ENCODE measurements at places on chromosomes 7 and 10.

- DNase-seq, result no peak
These were observed 44.5 kb upstream of the TRIM8 start for GRCh38 chr10:102599565-102600327.

DNA sequence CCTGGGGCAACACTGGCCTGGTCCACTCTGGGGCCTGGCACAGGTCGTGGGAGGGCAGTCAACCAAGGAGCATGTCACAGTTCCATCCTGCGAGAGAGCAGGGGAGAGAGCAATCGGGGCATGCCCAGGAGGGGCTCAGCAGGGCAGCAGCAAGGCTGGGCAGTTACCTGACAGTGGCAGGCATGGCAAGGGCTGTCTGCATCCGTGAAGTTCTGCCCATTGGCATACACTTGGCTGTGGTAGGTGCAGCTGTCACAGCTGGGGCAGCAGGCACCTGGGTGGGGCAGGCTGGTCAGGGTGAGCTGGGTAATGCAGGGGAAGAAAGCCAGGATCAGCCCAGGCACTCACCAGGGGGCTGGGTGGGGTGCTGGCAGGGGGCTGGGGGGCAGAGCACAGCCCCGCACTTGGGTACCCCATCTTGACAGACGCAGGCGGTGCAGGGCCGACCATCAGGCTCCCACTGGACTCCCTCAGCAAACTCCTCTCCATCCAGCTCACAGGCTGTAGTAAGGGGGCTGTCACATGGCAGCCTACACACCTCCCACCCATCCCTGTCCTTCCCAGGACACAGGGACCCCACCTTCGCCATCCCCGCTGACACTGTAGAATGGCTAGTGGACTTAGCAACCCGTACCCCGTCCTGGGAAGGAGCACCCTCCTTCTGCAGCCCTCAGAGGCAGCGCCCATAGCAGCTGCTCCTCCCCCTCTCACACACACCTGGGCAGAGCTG, 17.8 kb downstream of the KCP start:
- no peak for DNase-seq

DNA sequence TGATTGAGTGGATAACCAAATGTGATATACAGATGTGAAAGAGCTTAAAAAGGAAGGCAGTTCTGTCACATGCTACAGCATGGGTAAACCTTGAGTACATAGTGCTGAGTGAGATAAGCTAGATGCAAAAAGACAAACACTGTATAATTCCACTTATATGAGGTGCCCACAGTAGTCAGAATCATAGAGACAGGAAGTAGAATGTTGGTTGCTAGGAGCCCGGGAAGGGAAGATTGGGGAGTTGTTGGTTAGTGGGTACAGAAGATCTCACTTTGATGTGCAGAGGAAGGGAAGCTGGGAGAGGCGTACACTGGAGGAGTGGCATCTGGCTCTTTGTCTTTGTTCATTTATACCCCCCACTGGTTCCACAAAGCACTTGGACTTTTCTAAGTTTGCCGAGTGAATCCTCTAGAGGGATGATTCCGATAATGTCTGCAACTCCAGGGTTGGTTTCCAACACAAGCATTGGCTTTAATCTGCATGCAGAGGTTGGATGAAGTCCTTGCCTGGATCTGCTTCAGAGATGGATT, 39.5 kb downstream of the TSPAN14 start:
- DNase-seq, result no peak

GRCh38 chr10:124325633-124325914, 93.1 kb downstream of the OAT start:
- no peak for DNase-seq

- no peak for DNase-seq
These were observed 482.9 kb downstream of the POM121L12 start for GRCh38 chr7:53518319-53518718.

- no peak for DNase-seq
These were observed 1110.6 kb downstream of the TYW1 start for GRCh38 chr7:68107261-68107660.

DNA sequence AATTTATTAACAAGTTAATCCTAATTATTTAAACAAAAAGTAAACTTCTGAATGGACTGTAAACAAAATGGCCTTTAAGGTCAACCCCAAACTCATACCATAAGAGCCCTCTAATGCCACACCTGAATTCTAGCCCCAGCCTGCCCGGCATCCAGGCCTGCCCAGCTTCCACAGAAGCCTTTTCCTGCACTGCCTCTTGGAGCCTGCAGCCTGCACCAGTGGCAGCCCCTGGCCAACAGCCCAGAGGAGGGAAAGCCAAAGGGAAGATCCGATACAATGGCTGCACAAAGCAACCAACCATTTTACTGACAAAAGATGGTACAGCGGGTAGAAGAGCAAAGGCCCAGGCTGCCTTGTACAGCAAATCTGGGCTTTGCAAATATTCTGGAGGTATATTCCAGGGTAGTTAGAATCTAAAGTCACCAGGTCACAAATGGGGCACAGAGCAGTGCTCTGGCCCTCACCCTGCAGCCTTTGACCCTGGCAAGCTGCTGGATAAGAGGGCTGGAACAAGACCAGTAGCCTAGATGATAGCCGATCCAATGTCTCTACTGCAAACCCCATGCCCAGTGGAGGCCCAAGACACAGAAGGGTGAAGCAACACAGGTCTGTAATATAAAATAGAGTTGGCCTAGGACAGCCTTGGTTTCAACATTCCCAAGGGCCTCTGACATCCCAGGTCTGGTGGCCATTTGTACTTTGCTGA, 12.5 kb upstream of the CH25H start:
- DNase-seq, result no peak

DNA sequence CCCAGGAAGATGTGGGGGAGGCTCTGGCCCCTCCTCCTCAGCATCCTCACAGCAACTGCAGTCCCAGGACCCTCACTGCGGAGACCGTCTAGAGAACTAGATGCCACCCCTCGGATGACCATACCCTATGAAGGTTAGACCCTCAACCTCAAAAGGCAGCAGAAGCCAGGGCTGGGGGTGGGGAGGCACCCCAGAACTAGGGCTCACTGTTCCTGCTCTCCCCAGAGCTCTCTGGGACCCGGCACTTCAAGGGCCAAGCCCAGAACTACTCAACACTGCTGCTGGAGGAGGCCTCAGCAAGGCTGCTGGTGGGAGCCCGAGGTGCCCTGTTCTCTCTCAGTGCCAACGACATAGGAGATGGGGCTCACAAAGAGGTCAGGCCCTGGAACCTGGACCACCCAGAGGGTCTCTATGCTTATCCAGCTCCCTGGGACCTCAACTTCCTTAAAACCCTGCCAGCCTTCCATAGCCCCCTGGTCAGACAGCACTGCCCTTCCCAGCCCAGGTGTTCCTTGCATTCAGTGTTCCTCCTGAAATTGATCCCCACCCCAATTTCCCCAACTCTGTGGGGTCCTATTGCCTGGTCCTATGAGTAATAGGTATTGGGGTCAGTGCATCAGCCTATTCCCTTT, 3.7 kb downstream of the SEMA4G start:
- DNase-seq, result no peak

DNA sequence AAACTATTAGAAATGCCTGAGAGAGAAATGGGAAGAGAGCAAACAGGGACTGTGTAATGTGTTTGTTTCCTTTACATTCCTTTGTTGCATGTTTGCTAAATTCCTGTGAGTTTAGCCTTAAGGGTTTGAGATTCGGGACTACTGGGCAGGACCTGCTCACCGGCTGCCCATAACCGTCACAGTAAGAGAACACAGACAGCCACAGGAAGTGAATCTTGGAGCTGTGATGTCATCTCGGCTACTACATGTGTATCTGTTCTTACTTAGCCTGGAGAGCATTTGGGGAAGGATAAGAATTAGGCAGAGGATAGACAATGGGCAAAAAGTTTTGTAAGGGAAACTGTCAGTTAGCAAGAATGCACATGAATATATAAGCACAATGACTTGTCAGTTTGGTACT, 485.1 kb upstream of the KLF6 start:
- DNase-seq, result no peak

- DNase-seq, result no peak
These were observed 466.0 kb upstream of the GHITM start for GRCh38 chr10:83673316-83673715.

DNA sequence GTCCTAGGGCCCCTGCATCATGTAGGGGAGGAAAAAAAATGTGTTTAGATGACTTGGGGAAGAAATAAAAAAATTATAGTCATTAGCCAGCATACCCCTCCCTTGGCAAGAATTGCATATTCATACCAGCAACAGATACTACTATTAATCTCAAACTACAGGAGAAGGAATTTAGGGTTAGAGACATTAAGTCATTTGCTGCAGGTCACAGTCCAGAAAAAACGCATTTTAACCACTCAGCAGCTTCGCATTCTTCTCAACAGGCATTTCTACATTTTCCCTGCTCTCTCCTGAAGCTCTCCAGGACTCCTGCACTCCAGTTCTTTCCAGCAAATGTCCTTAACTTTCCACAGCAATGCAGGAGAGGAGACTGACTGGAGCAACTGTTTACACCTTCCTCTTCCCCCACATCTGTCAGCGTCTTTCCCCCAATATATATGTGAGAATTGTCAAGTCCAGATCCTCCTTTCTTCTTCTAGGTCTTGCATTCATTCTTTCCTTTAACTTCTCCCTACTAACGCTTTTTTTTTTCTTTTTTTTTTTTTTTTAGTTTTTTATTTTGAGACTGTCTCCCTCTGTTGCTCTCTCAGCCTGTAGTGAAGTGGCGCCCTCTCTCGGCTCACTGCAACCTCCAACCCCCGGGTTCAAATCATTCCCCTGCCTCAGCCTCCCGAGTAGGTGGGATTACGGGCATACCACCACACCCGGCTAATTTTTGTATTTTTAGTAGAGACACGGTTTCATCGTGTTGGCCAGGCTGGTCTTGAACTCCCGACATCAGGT, 35.6 kb downstream of the PRPS1L1 start:
- DNase-seq, result peak; percentile 5

GRCh38 chr7:2358968-2359527, 4.4 kb downstream of the EIF3B start:
- DNase-seq, result no peak

DNA sequence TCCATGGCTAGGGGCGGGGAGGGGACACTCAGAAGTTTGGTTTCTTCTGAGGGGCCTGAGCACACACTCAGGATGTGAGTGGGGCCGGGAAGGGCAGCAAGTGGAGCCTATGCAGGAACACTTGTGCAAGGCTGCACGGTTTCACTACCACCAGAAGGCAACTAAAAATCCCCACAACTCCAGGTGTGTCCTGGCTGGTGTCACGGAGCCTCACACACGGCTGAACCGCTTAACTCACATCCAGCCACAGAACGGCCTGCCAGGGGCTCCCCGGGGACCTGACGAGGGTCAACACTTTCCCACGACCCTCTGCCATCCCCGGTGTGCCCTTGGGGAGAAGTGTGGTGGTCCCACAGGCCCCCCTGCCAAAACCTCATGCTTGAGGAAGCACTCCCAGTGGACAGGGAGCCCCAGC, 173.9 kb downstream of the ELFN1 start:
- DNase-seq, result no peak

DNA sequence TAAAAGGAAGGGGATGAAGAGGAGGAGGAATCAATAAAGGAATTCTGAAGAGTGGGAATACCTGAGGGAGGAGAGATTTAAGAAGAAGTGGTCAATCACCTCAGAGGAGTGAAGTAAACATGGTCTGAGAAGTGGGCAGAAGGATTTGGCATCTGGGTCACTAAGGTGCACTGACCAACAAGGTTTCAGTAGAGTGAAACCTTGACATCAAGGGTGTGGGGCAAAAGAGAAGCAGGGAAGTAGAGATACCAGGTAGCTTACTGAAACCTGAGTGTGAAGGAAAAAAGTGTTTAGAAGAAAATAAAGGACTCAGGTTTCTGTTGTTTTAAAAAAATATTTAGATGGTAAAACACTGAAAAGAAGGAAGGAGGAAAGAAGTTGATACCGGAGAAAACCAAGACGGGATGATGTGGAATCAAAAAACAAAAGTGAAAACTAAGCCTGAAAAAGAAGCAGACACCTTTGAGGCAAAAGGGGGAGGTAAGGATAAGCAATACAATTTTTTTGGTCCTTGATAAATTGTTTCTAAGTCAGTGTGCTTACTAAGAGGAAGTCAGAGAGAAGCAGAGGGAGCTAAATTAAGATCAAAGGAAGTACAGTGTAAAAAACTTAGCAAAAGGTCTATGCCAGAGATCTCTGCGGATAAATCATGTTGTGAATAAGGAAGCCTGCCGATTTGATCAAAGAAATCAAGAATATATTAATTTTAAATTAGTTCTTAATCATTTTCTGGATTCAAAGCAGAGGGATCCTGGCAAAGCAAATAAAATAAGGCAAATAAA, 137.2 kb upstream of the GPR22 start:
- DNase-seq, result no peak

DNA sequence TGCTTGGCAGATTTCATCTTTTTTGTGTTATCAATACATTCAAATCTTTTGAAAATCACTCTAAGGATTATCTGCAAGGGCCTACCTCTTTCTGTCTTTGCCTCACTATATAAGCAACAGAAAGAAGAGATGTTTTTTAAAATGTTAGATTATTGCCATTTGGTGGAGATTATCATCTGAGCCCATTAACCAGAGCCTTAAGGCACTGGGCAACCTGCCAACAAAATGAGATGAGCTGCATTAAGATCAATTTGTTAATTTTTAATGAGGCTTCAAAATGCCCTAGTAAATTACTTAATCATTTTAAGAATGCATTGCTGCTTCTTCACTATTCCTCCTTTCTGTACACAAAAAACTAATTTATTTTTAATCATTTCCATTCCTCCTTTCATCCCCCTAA, 314.1 kb downstream of the SNX13 start:
- no peak for DNase-seq

DNA sequence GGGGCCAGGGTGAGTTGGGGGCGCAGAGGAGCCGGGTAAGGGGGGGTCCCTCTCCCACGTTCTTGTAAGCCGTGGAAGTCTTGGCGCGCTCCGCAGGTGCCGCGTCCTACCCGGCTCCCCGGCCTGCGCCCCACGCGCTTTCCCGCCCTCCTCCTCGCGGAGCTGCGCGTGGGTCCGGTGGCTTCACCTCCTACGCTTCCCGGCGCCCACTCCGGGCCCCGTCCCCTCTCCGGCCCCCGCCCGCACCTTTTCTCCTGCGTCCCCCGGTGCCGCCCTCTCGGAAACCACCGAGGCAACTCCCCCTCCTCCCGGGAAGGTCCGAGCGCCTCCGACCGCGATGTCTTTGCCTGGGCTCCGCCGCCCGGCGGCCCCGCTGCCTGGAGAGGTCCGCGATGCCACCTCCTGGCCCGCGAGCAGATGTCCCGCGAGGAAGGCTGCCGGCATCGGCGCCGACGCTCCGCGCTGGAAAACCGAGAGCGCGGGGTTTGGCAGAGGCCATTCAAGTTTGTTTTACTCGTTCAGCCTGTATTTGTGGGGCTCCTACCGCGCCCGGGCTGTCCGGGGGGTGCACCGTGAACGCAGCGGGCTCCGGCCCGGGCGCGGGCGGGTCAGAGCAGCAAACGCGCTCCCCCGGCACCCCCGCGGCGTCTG, 2.4 kb upstream of the NKX6-2 start:
- no peak for DNase-seq
